ENCODE measurements at places on chromosomes 3 and 15.

DNA sequence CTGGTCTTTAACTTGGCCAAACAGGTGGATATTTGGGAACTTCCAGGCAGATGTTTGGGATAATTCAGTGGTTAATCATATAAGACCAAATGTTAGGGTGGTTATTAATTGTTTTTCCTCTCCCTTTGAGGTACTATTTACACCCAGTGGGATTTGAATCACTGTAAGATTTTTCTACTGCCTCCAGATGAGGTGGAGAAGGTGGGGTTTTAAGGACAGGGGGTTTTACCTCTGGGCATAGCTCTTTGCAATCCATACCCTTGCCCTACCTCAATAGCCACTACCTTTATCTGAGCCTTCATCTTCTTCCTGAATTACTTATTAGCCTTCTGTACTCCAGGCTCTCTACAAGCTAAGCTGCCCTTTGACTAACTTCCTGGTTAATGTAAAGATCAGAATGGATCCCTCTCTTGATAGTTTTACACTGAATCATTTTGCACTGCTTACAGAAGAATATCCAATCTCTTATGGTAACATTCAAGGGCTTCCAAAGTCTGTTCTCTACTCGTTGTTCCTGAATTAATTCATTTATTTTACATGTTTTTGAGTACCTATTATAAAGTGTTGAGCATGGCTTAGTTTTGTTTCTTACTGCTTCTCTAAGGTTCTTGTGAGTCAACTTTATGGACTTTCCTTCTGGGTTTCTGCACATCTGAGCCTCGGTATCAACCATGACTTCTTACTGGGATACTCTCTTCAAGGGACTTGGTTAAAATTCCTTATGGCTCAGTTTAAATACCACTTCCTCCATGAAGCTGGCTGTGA, 331.2 kb upstream of the TBL1XR1 start:
- no peak for DNase-seq

DNA sequence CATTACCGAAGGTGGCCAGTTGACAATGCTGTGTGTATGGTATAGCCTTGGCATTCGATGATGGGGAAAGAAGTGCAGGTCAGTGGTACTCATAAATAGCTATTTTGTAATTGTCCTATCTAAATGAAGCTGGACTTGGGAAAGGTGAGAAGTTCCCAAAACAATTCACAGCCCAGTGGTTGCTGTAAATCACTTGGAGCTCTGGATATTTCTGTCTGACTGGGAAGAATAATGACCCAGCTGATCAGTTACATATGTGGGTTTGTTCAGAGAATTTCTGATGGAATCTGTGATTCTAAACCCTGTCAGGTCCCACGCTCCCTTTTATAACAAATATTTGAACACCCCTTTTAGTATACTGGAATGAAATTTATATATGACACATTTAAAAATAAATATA, 133.9 kb upstream of the PFN2 start:
- DNase-seq, result no peak

GRCh38 chr3:183491923-183492848, 63.3 kb downstream of the KLHL6 start:
- DNase-seq, result no peak

- no peak for DNase-seq
These were observed 56.8 kb upstream of the CACNA2D3 start for GRCh38 chr3:54065586-54065985.

- no peak for DNase-seq
These were observed 554.1 kb downstream of the GOLGA6L6 start for GRCh38 chr15:19987389-19988048.

DNA sequence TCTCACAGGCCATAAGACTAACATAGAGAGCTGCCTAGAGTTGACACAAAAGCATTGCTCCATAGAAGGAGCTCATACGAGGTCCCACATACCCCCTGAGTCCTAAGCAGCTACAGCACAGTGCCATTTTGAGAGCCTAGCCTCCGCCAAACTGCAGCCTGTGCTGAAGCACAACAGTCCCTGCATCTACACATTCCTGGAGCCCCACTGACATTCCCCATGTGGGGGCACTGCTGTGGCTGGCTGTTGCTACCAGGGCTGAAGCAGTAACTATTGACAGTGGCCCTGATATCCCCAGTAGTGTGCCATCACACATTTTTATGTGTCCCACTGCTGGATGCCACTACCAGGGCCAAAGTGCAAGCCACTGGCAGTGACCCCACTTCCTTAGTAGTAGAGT, 80.3 kb downstream of the CERS3 start:
- no peak for DNase-seq

- DNase-seq, result no peak
These were observed 171.4 kb downstream of the ARRDC4 start for GRCh38 chr15:98131924-98132323.

DNA sequence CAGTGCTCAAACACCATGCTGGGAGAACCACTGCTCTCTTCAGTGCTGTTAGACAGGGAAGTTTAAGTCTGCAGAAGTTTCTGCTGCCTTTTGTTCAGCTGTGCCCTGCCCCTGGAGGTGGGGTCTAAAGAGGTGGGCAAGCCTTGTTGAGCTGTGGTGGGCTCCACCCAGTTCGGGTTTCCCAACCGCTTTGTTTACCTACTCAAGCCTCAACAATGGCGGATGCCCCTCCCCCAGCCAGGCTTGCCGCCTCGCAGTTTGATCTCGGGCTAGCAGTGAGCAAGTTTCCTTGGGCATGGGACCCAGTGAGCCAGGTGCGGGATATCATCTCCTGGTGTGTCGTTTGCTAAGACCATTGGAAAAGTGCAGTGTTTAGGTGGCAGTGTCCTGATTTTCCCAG, 670.2 kb upstream of the ALCAM start:
- no peak for DNase-seq

DNA sequence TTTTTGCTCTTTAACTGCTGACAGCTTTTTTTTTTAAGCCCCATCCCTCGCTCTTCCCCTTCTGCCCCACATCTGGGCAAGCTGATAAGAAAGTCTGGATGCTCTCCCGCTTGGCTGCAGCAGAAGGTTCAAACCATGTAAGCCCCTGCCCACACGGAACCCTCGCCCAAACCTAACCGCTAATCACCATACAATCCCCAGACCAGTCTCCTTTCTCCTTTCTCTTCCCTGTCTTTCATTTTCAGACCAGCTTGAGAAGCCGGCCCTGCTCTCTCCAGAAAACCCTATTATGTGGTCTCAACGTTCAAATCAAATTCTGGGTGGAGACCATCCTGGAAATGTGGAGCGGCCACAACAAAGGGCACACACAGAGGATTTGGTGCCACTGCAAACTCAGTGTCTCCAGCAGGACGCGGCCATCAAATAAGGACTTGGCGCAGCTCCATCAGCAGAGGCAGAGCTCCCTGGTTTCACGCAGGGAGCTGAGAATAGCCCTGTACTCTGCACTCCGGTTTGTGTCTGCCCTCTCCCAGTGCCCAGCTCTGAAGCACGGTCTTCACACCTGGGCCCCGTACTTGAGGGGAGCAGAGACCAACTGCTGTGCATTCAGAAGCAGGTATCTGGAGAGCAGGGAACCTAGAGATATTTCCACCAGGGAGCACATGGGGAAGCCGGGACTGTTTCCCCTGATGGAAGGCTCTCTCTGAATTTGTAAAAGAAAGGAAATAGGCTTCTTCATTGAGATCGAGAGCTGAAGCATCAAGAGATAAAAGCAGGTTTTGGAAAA, 92.6 kb downstream of the XXYLT1 start:
- DNase-seq, result no peak

DNA sequence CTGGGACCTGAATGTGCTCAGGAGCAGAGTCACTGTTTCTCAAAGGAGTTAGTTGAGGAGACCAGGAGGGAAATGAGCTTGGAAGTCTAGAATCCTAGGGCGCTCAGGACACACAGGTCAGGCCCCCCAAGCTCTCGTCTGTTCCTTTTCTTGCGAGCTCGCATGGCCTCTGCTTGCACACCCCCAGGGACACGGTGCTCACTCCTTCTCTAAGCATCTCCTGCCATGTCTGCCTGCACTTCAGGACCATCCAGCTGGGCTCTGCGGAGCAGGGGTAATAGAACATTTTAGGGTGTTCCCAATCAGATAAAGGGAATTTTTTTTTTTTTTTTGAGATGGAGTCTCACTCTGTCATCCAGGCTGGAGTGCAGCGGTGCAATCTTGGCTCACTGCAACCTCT, 213.2 kb downstream of the XXYLT1 start:
- no peak for DNase-seq

DNA sequence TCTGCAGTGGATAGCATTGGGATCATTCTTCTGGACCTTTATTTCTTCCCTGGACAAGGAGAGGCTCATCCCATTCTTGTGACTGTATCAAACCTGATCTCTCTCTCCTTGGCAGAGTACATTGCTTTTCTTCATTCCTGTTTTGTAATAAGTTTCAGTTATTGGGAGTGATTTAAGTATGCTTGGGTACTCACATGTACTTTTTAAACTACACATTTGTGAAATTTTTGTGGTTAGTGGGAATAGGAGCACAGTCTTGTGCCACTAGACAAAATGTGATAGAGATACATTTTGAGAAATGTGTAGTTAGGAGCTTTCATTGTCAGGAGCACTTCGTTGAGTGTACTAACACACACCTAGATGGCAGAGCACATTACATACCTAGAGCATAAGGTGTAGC, 262.6 kb downstream of the C3orf38 start:
- DNase-seq, result no peak

DNA sequence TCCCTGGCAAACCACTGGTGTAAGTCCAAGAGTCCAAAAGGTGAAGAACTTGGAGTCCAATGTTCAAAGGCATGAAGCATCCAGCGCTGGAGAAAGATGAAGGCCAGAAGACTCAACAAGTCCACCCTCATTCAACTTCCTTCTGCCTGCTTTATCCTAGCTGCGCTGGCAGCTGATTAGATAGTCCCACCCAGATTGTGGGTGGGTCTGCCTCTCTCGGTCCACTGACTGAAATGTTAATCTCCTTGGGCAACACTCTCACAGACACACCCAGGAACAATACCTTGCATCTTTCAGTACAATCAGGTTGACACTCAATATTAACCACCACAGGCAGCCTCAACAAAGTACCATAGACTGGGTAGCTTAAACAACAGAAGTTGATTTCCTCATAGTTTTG, 245.9 kb upstream of the IGF1R start:
- DNase-seq, result no peak

GRCh38 chr15:92393071-92393979, at the start of gene ST8SIA2:
ST8SIA2 (plus strand) TSS chr15:92393881; CDS start chr15:92394065, 184 bp downstream.
- DNase-seq, result no peak

DNA sequence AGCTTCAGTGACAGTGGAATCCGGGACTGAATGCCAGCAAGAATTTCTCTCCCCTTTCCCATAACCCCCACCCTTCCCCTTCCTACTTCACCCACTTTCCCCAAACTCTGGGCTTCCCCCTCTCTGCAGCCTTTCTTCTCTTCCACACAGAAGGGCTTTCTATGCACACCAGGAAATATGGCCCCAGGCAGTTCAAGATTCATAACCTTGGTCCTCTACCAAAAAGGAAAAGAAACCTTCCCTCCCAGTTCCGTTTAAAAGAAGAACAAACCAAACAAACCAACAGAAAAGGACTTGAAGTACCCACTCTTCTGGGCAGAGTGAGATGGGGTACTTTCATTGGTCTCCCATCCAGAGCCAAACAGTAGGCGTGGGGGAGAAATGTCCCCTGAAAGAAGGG, 68.8 kb upstream of the ABHD2 start:
- no peak for DNase-seq

DNA sequence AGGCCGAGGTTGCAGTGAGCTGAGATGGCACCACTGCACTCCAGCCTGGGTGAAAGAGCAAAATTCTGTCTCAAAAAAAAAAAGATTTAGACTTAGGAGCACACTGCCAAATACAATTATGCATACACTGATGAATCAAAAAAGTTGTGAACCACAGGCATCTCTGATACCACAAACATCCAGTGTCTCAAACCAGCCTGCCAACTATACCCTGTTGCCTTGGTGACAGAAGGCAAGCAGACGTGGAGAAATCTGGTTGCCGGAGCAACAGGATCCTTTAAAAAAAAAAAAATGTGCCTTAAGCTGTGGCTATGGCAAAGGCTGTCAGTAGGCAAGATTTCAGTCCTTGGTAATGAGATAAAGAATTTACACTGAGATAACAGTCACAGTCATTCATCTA, 202.3 kb downstream of the NEK10 start:
- no peak for DNase-seq

- DNase-seq, result no peak
These were observed 94.3 kb downstream of the AQP9 start for GRCh38 chr15:58232281-58233065.

GRCh38 chr3:45646051-45646585, 43.1 kb upstream of the SACM1L start:
- no peak for DNase-seq

- DNase-seq, result no peak
These were observed 68.7 kb upstream of the PRR23C start for GRCh38 chr3:139113231-139113992.

- no peak for DNase-seq
These were observed 63.0 kb upstream of the CFAP161 start for GRCh38 chr15:81071120-81071519.

GRCh38 chr3:185720326-185720725, 104.5 kb downstream of the IGF2BP2 start:
- no peak for DNase-seq

DNA sequence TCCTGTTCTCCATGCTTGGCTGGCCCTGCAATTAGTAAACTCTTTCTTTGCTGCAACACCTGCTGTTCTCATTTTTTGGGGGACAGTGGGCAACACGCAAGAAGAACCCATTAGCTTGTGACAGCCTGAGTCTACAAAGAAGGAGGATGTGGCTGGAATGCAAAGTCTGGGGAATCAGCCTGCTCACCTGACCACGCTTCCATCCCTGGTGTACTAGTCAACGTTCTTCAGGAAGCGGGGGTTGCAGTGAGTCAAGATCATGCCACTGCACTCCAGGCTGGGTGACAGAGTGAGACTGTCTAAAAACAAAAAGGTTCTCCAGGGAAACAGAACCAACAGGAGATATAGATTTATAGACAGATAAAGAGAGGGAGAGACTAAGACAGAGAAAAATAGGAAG, 27.7 kb upstream of the KBTBD12 start:
- no peak for DNase-seq

- DNase-seq, result peak; percentile 52
These were observed 228.7 kb downstream of the SLCO3A1 start for GRCh38 chr15:92082006-92082843.

DNA sequence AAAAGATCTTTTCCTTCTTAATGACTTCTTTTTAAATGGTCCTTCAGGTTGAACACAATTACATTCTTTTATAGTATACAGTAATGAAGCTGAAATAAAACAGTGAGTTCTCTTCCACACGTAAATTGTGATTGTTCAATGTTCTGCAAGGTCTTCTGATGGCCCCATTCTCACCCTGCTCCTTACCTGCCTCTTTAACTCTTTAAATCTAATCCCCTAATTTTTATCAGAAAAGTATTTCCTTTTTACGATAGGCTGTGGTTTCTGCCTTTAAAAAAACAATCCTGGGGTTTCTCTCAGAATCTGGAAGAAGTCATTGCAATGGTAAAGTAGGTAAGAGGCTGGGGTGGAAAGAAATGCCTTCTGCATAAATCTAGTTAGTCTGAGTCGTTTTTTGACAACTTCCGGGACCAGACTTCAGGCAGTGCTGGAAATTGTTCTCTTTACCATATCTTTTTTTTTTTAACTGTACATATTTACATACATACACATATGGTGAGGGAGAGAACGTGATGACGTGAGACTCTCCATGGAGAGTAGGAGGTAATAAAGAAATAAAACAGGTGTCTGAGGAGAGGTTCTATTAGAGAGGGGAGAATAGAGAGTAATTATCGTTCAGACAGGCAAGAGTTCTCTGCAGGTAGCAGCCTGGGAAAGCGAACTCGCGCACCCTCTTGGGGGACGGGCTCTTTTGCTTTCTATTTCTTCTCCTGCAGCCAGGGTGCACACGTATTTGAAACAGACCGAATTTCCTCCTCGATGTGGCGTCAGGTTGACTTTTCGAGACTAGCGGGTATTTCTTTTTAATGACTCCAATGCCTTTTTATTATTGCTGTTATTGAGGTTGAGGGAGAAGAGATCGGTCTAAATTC, at the start of gene SIDT1:
Gene SIDT1 (plus strand): TSS at position 730 of the 872 bp plus-strand sequence. CDS start 467 bp downstream, outside the sequence.
- DNase-seq, result no peak
